ENCODE measurements at places on chromosomes 7 and 10. TPM values are rescaled to one million over a fixed set of nuclear protein-coding genes. Genes with fewer than 3 reads are reported as not detected.

- no peak for DNase-seq
Observed at GRCh38 chr10:36504758-36505157, 620.6 kb upstream of the ANKRD30A start.

GRCh38 chr7:142345811-142346210 is 88.0 kb upstream of the PRSS58 start:
- DNase-seq: no peak

DNA sequence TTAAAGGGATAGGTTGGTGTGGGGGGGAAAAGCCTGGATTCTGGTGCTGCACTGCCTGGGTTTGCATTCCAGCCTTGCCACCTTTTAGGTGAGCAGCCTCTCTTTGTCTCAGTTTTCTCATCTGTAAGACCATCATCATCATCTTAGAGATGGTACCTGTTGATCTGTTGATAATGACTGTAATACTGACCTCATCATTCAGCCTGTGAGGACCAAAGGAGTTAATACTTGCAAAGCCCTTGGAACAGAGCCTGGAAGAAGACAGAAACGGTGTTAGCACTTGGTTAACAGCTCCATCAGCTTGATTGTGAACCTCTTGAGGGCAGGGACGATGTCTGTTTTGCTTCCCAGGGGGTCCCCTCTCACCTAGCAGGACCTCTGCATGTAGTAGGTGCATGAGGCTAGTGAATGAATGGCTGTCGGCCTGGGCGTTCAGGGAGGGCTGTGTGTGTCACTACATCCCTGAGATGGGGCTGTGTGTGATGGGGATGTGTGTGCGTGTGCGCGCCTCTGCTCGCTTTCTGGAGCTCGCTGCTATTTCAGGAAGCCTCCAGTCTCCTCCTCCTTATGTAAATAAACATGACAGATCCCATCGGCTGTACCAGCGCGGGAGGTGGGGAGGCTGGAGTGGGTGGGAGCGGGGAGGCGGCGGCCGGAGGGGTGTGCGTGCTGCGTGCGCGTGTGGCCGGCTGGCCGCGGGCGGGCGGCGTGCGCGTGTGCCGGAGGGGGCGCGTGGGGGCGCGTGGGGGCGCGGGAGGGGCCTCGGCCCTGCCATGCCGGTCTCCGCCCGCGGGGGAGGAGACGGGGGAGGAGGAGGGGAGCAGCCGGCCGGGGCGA is 61.2 kb downstream of the NEURL1 start:
- no peak for DNase-seq

GRCh38 chr10:103373544-103373943 is 5.8 kb downstream of the TAF5 start:
- no peak for DNase-seq

- no peak for DNase-seq
Observed at GRCh38 chr7:25756601-25757000, 395.4 kb upstream of the NFE2L3 start.

- no peak for DNase-seq
Observed at GRCh38 chr10:65194126-65194525, 1672.9 kb downstream of the REEP3 start.

PILRB gene
- total RNA-seq: 51.2 TPM

PYROXD2 gene
- 8.7 TPM for total RNA-seq
